Activated T-helper 9 cell treated with anti-CD3 and anti-CD28 coated beads, Interleukin-2, amount 50 U/mL, for 16 hours (primary cell): ENCODE measurements at places on chromosomes 7 and 10.

- no peak for DNase-seq
Observed at GRCh38 chr7:117682681-117683385, 190.4 kb downstream of the CTTNBP2 start.

- DNase-seq = no peak
Observed at GRCh38 chr10:21355591-21356011, 169.9 kb downstream of the SKIDA1 start.

DNA sequence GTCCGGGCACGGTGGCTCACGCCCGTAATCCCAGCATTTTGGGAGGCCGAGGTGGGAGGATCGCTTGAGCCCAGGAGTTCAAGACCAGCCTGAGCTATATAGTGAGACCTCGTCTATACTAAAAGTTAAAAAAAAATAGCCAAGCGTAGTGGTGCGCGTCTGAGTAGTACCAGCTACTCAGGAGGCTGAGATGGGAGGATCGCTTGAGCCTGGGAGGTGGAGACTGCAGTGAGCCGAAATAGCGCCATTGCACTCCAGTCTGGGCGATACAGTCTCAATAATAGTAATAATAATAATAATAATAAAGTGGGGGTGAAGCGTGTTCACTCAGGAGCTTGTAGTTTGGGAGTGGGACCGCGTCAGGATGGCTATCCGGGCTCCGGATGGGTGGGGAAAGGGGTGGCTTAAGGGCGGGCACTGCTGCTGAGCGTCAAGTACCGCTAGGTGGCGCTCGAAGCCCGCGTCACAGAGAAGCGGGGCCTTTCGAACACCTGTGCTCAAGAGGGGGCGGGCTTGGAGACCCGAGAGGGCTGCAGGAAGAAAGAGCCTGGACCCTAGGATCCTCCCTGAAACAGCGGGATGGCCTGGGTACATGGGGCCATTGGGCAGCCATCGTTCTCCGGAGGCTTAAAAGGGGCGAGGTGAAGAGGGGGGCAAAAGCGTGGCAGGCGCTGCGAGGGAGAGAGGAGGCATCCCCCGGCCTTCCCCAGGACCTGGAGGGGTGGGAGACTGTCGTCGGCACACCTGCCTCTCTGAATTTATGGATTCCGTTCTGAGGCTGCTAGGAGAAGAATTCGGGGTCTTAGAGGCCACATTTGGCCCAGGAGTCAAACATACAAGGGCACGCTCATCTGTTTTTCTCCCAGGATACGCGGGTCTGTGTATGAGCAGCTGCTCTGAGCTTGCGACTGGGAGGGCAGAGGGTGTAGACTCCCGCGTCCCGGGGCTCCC is 14.5 kb downstream of the LBX1 start:
- DNase-seq = peak; percentile 69

- no peak for DNase-seq
Observed at GRCh38 chr7:96664793-96665192, 44.9 kb downstream of the SEM1 start.

- no peak for DNase-seq
Observed at GRCh38 chr10:8033812-8034465, 20.5 kb upstream of the GATA3 start.

DNA sequence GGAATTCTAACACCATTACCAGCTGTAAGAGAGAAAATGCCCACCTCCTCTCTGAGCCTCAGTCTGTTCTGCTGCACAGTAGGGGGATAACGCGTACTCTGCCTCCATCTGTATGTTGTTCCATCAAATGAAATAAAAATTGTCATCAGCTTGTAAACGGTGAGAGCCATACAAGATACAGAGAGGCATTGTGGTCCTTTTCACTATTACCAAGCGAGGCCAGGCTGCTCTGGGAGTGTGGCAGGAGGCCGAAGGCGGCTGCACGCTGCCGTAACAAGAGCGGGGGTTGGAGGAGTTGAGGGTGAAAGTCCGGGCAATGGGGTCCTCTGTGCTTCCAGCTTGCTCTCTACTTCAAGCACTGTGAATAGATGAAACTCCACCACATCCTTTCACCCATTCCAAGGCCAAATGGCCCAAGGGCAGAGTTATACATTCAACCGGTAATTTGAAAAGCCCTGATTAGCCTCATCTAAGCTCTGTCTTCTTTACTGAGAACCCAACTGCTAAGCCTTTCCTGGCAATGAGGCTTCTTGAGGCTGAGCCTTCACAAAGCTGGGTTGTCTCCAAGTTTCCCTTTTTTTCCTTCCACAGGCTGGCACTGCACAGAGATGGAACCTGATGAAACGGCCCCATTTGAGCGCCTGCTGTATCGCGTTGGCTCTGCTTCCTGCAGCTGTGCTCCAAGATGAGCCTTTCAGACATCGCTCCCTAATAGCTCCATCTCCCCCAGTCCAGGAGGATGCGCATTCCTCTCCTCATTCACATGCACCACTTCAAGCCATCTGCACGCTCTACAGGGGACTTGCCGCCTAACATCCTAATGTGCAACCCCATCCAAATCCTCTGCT is 47.2 kb downstream of the PYROXD2 start:
- no peak for DNase-seq

DNA sequence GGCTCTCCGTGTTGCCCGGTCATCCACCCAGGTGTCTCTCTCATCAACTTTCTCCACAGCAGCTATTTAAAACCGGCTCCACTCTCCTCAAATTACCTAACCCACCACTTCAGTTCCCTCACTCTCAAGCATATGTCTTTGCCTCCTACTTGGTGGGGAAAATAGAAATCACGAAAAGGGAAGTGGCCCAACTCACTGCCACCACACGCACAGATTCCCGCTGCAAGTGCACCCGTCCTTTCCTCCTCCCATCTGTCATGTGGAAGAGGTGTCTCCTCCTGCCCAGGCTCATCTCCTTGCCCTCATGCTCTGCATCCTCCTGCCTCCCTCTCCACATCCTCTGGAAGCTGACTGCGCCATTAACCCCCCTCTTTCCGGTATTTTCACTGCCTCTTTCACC is 80.8 kb upstream of the MKX start:
- no peak for DNase-seq

DNA sequence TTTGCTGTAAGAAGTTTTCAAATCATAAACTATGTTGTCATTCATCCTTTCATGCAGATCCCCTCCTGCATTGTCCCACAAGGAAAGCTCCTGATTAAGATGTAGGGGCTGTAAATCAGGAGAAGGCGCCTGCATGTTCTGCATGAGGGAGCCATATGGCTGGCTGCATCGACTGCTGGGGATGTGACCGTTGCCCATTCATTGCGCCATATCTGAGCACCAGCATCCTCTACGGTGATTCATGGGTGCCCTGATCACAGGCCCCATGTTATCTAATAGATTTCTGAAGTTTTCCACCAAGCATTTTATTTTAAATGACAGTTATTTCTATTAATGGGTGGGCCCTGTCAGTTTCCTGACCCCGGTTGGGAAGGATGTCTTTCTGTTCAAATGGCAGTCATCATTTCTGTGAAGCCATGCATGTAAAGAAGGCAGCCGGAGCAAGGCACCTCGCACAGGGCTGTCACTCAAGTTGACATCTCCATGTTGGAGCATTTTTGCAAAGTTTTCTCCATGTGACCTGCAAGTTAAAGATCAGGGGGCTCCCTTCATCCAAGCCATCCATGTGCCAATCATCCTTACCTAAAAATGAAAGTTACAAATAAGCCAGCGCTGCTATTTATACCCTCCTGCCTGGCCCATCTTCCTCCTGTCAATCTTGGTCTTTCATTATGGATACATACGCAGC is 128.8 kb downstream of the TEX36 start:
- DNase-seq = no peak

DNA sequence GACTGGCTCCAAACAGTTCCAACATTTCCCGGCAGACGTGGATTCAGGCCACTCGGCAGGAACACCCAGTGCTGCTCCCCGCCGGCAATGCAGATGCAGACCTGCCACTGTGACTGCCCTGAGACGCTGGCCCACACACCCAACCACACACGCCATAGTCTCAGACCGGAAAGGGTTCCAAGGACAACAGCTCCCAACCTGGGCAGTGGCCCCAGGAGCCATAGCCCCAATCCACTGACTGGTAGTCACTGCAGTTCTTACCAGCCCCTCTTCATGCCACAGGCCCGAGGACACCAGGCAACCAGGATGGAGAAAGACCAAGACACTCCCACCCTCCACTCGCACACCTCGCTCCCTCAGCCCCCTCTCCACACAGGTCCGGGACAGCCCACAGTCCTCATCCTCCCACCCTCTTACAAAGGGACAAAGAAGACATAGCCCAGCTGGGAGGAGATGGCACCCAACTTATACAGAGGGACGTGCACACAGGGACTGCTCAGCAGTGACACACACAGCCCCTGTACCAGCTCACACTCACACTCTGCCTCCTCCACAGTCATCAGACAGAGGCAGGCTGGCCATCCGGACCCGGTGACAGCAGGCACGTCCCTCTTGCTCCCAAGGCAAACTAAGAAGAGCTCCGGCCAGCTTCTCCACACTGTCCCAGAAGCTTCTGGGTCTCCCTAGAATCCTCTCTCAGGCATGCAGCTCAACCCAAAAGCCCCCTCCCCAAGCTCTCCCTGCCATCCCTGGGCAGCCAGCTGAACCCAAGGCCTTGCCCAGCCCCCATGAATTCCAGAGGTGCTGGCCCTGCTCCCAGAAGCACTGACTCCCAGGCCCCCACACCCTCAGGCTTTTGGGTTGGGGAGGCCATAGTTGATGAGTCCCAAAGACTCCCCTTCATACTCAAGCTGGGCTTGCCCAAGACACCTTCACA is 24.8 kb downstream of the KCNH2 start:
- DNase-seq = no peak

DNA sequence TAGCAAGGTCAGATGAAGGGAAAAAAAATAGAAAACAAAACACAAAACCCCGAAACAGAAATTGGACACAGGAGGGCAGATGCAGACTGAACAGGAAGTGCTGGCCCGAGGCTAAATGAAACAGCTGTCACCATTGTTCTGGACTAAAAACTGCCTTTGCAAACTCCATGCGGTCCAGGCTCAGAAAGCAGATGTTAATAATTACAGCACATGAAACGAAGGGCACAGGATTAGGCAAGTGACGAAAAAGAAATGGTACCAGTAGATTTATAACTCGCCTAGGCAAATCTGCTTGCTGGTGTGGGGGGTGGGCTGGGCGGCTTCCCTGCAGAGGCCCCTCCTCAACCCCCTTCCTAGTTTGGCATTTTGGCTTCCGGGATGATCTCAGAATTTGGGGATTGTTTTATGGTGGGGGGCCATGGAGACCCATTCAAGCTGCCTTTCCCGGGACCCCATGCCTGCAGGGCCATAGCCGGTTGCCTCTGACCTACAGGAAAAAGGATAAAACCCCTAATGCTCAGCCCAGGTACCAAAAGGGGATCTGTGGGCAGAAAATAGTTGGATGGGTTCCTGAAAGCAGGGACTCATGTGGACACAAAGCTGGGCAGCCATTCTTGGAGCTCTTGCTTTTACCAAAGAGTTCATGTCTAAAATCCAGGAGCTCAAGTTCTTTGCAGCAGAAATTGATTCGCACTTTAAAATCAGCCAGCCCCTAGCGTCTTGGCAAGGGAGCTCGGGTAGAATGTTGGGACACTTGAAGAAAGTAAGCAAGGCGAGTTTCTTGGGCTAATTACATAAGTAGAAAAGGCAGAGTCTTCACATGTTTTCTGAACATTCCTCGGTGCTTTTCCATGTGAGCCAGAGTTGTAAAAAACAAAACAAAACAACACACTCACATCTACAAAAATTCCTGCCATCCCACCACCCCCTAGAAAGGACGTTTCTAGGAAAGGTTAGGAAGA is 39.0 kb upstream of the EMX2 start:
- no peak for DNase-seq

DNA sequence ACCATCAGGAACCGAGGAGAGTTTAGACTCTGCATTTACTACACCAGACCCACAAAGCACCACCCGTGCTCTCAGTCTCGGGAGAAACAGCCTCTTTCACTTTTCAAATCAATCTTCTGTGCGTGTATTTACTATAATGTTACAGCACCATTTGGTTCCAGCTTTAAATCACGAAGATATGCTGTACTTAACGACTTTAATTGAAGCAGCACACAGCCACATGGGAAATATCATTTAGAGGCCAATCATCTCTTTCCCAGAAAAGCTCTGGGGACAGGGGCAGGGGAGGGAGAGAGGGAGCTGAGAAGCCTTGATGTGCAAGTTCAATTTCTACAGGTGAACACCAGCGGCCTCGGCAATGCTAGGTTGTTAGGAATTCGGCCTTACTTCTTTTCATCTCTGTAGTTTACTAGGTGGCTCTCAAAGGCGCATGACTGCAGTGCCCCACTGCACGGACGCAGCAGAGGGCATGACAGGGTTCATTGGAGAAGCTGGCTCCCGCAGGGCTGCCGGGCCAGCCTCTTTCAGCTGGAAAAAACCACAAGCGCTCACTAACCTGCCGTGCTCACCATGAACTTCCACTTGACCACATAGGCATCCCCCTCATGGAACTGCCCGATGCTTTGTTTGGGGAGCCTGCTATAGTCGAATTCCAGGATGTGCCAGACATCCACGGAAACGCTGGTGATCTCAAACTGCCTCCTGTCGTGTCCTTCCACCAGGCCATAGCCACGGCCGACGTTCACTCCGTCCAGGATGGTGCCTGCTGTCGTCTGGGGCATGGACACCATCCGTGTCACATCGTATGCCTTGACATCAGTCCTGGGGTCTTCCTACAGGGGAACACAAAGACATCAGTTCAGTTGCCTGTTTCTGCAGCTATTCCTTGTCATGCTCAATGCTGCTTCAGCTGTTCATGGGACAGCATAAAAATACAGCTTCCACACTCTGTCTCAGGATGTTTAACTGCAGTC is 154.5 kb downstream of the SVIL start:
- DNase-seq = no peak

DNA sequence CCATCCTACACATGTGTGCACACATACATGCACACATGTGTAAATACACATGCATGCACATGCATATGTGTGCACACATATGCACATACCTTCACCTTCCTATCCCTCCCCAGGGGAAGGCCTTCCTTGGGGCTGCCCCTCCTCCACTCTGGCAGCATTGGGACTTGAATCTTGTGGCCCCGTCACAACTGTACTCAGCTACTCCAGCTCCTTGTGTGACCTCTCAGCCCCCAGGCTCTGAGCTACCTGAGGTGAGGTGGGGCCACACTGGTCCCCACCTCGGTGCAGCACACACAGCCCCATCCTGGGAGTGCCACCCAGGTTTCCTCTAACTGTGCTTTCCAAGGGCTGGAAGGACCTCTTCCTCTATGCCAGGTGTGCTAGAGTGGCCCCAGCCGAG is 116.0 kb downstream of the LHPP start:
- DNase-seq = no peak

- no peak for DNase-seq
Observed at GRCh38 chr7:16423761-16424160, 2.4 kb upstream of the CRPPA start.

- no peak for DNase-seq
Observed at GRCh38 chr10:68600041-68600778, 40.1 kb downstream of the TET1 start.

GRCh38 chr7:98418636-98419315 is 17.9 kb upstream of the BAIAP2L1 start:
- DNase-seq = peak; percentile 9

GRCh38 chr7:1558841-1559625 is 3.0 kb upstream of the TMEM184A start:
- no peak for DNase-seq

- DNase-seq = no peak
Observed at GRCh38 chr7:28435732-28436378, 23.5 kb downstream of the CREB5 start.

GRCh38 chr7:107145067-107145838 is 23.6 kb upstream of the HBP1 start:
- DNase-seq = no peak
